Upper lobe of right lung (tissue), 1 donor: ENCODE measurements at places on chromosomes 16 and 17. TPM values are rescaled to one million over a fixed set of nuclear protein-coding genes. Genes with fewer than 3 reads are reported as not detected.
A peak's percentile ranks its signal among the peaks of the same experiment; 100 is the strongest.

The CES5A gene
- not detected for total RNA-seq

DNA sequence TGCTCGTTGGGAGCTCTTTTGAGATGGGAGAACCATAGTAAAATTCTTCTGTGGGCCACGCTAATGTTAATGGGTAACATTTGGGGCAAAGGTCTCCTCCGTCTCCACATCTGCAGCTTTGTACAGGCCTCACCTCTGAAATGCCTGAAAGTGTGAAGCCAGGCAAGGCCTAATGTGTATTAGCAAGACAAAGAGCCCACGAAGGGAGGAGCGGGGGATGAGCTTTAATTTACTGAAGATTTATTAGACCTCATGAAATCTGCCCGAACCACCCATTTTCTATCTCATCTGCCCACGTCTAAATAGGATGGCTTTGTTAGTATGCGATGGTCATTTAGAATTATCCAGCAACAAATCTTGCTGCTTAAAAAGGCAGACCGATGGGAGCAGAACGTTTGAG lies 408.9 kb downstream of the PMP22 start:
- H3K4me3 ChIP-seq, result no peak overlapping the region
- no peaks in the 10 kb centered on the region for H3K27me3 ChIP-seq
- no peaks in the 10 kb centered on the region for H3K4me1 ChIP-seq
- DNase-seq, result no peak
- no peaks in the 10 kb centered on the region for H3K36me3 ChIP-seq

- H3K36me3 ChIP-seq, result peaks cover 7% of the 10 kb centered on the region
- no peak for DNase-seq
- peak overlapping the region; percentile 99 for H3K4me3 ChIP-seq
- H3K27me3 ChIP-seq, result no peaks in the 10 kb centered on the region
- peaks cover 21% of the 10 kb centered on the region for H3K4me1 ChIP-seq
- peak overlapping the region; percentile 95 for H3K27ac ChIP-seq
Measured at GRCh38 chr17:4365628-4366326, 698 bp downstream of the UBE2G1 start.

DNA sequence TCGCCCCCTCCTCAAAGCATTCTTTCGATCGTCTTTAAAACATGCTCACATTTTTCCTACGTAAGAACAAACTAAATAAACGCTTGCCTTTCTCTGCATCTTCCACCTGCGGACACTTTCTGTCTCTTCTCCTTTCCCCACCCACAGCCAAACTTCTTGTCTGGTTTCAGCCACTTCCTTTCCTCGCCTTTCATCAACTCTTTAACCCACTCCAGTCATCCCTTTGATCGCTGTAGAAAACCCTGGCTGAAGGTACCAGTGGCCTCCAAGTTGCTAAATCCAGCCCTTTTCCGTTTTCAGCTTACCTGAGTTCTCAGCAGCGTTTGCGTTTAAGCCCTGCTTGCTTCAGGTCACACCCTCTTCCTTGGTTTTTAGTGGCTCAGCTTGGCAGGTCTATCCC lies 483 bp downstream of the RPA1 start:
- no peak for DNase-seq
- H3K4me1 ChIP-seq, result peaks cover 15% of the 10 kb centered on the region
- peak overlapping the region; percentile 77 for H3K4me3 ChIP-seq
- H3K27me3 ChIP-seq, result no peaks in the 10 kb centered on the region
- peak overlapping the region; percentile 82 for H3K27ac ChIP-seq

The FBXL16 gene
- total RNA-seq, result 3.6 TPM

The HSD17B2 gene
- total RNA-seq, result 3.1 TPM

DNA sequence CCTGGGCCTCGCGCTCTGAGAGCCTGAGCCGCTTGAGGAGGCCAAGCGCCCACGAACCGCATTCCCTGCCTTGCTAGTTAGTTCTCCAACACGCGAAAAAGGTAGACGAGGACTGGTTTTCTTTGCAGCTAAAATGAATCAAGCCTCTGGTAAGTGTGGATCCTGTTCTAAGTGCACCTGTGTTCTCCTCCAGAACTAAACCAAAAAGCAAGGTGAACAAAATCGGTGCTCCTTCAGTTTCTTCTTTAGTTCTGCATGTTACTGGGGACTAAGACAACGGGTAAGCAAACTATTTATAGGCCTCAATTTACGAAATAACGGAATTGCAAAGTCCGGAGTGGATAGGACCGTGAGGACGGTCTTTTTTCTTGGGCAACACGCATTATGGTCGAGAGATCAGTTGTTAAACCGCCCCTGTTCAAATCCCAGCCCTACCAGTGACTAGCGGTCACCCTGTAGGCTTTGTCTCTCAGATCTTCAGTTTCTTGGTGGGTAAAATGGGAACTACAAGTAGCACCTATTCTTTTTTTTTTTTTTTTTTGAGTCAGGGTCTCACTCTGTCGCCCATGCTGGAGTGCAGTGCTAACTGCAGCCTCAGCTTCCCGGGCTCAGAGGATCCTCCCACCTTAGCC lies 993 bp upstream of the ANKRD11 start:
- no peak for DNase-seq
- H3K27ac ChIP-seq, result peak overlapping the region; percentile 95
- H3K36me3 ChIP-seq, result no peaks in the 10 kb centered on the region
- H3K4me3 ChIP-seq, result peak overlapping the region; percentile 90
- peaks cover 35% of the 10 kb centered on the region for H3K4me1 ChIP-seq

The ERCC4 gene
- 9.6 TPM for total RNA-seq

DNA sequence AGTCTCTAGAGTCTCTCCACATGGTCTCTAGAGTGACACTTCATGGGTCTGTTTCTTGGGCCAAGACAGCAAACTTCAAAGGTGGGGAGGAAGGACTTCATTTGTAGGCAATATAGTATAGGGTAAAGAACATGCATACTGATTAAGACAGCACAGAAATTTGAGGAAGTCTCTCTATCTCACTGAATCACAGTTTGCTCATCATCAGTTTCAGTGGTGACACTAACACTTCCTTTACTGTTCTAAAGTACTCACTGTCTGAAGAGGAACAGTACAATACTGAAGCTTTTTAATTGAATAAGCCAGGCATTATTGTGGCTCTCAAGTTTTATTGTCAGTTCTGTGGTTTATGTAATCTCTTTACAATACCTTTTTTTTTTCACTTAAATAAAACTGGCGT lies 656.4 kb upstream of the CDH8 start:
- H3K27ac ChIP-seq, result no peak overlapping the region
- H3K4me1 ChIP-seq, result no peaks in the 10 kb centered on the region
- no peak overlapping the region for H3K4me3 ChIP-seq
- no peaks in the 10 kb centered on the region for H3K36me3 ChIP-seq
- H3K27me3 ChIP-seq, result no peaks in the 10 kb centered on the region

The TBC1D3D gene
- not detected for total RNA-seq
